Activated CD4-positive, alpha-beta T cell treated with anti-CD3 and anti-CD28 coated beads, Interleukin-2, amount 10 ng/mL, durations not matched to agents 7 days and 5 days (primary cell): ENCODE measurements at places on chromosomes 3 and 15.

DNA sequence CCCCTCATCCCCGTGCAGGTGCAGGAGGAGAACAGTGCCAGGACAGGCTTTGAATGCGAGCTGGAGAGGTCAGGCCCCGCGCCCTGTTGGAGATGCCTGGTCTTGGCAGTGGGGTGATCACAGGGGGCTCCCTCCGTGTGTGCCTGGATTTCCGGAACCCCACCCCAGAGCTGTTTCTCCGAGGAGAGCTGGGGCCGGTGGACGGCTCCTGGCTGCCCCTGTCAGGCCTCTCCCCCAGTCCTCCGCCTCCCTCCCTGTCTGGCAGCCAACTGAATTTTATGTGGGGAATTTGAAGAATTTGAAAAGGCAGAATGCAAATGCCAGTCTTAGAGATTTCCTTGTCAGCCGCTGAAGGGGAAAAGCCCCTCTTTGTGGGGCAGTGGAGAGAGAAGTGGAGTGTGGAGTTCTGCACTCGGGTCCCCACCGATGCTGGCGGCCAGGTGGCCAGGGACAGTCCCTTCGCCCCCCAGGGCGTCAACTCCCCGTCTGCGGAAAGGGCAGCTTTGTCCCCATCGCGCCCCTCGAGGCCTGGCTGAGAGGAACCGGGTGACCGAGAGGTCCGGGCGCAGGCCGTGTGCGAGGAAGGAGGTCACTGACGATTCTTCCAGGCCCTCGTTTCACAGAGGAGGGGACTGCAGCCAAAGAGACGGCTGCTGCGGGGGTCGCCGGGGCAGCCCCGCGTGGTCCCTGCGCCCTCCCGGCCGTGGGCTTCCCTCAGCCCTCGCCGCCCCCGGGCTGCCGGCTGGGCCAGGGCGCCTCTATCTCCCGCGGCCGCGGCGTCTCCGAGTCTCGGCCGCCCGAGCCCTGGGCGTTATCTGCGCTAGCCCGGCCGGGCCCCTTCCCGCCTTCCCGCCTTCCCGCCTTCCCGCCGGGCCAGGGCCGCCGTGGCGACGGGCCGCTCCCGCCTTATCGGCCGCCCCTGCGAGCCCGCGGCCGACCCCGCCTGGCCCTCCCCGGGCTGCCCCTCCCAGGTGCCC is 56.0 kb upstream of the LCTL start:
- DNase-seq, result no peak

DNA sequence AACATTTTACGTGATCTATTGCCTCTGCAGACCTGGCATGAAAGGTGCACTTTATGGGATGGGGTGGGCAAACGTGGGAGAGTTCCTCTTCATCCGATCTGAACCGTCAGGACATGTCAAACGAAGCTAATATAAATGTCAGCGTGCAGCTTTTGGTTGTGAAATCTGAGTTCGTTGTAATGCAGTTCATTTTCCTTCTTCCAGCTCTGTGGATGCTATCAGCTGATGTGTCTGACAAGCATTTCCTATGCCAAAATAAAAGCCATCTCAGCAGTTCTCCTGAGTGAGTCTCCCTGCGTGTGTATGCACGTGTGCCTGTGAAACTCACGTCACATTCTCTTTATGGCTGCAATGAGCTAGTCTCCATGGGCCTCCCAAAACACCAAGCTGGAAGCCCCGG is 512.3 kb downstream of the MCTP2 start:
- DNase-seq, result no peak

GRCh38 chr3:186570941-186571643 is 572 bp downstream of the DNAJB11 start:
- no peak for DNase-seq

- DNase-seq, result no peak
Observed at GRCh38 chr3:19467761-19468160, 319.5 kb downstream of the KCNH8 start.

GRCh38 chr15:65837301-65838294 is 31.7 kb upstream of the RAB11A start:
- DNase-seq, result no peak

- no peak for DNase-seq
Observed at GRCh38 chr3:133576169-133576568, 2.7 kb downstream of the CDV3 start.

GRCh38 chr15:26691249-26691648 is 81.6 kb downstream of the GABRB3 start:
- DNase-seq, result no peak

DNA sequence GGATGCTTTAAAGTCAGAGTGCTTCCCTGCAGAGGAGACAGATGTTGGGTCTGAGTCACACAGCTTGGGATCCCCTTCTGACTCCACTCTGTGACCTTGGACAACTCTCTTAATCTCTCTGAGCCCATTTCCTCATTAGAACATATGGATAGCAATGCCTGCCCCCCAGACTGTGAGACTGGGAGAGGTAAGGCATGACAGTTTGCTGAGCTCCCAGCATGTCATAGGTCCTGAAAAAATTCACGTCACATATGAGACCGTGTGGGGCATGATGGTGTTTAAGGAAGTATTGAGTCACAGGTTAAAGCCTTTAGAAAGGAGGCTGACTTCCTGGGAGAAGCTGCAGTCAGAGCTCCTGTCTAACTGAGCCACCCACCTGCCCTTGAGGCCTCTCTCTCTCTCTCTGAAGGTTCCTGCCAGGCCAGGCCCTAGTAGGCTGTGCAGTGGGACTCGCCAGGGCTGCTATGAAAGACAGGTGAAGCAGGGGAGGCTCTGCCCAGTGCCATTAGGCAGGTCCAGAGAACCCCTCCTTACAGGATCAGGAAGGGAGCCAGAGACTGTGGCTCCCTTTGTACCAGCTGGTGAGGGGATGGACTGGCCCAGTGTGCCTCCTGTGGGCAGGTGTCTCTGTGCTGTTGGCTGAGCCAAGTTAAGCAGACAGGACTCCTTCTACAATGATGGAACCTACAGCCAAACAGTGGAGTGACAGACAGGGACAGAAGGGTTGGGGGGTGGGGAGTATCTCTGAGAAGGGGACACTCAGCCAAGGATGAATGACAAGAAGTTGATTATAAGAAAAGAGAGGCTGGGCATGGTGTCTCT is 19.5 kb upstream of the DOCK3 start:
- DNase-seq, result no peak

GRCh38 chr15:35458176-35458856 is 87.6 kb downstream of the DPH6 start:
- DNase-seq, result no peak

DNA sequence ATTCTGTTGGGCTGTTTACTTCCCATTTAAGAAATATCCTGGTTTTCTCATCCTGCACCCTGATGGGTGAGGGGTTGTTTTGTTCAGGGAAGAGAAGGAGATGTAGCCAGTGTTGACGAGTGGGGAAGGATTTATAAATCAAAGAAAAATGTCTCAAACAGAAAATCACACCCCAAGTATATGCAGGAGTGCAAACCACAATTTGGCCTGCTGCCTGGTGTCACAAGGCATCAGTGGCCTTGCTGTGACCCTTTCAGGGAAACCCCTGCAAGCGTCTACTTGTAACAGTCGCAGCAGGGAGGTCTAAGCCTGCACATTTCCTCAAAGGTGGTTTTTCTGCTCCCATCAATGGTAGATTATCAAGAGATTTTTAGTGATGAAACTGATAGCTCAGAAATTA is 132.6 kb upstream of the LRRN1 start:
- no peak for DNase-seq

- DNase-seq, result no peak
Observed at GRCh38 chr3:140614001-140614400, 63.9 kb upstream of the TRIM42 start.

DNA sequence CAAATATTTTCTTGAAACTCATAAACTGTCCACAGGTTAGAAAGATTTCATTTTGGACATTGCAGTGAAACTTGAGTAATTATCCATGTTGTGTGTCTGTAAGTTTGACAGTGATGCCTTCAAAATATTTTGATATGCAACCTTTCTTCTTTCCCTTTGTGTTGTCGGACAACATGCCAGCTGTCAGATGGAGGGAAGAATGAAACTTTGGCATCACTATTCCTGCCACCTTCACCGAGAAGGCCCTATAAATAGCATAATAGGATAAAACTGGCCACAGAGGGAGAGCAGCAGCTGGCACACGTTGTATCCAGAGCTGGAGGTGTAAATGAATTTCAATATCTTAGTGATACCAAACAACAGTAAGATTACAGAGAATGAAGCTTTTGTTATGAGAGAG is 436.7 kb upstream of the CFAP20DC start:
- no peak for DNase-seq

- no peak for DNase-seq
Observed at GRCh38 chr15:75811626-75812025, 31.6 kb upstream of the UBE2Q2 start.

DNA sequence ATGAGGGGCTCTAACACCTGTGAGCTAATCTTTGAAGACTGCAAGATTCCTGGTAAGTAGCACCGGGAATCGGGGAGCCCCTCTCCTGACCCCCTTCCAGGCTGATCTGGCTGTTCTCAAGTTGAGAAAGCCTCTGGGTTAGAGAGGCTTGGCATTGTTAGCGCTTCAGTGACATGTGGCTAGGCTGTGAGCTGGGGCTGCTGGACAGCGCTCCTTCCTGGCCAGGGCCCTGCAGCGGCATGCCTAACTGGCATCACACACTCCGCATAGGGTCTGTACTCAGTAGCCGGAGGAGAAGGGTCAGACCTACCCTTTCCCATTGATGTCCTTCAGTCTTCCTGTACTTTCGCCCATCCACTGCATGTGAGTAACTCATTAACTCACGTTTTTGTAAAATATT is 7.4 kb downstream of the IVD start:
- DNase-seq, result no peak

DNA sequence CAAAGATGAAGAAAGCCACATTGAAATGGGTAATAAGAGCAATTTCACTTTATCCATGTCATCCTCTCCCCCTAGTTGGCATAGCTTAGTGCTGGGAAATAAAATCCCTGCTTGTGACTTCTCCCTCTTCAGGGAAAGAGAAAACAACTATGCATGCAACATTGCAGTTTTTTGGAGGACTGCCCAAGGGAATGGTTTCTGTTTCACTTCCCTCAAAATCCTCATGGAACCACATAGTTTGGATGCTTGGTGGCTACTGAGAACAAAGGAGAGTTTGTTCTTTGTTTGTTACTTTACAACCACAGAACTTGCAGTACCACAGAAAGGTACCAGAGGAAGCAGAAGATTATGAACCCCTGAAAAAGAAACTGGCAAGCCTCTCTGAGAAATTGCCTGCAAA is 384.6 kb upstream of the RORA start:
- DNase-seq, result no peak

GRCh38 chr15:51121118-51121517 is 26.4 kb upstream of the TNFAIP8L3 start:
- no peak for DNase-seq

DNA sequence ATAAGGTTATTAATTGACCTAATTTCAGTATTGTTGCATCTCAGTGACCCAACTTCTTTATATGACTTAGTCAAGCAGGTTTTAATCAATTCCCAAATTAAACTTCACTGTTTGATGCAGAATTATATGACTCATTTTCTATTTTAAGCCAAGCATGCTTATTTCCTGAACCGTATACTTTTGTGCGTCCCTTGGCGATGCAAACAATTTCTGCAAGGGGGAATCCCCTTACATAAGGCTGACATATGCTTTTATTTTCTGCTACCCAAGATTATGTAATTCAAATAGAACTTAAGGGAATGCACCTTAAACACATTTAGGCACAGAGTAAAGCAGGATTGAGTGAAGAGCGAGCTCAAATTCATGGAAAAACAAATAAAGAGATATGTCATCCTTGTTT is 303.9 kb downstream of the PDCD6IP start:
- DNase-seq, result no peak

DNA sequence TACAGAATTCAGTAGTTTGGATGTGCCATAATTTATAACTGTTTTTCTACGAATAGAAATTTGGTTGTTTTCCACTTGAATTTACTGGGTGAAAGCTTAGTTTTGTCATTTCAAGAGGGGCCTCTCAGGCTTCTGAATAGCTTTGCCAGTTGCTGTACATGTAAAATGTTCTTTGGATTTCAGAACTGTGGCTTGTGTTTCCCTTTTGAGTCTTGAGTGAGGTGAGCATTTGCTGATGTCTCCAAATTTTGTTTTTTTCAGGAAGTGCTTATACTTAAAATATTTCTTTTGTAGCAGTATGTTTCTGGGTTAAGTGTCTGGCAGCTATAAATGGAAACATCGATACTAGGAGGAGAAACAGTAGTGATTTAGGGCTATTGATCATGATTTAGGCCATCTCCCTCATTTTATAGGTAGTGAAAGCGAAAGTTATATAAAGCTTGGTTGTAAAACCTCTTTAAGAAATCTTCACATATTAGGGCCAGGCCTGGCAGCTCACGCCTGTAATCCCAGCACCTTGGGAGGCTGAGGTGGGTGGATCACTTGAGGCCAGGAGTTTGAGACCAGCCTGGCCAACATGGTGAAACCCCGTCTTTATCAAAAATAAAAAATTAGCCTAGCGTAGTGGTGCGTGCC is 9.2 kb upstream of the TRAK1 start:
- DNase-seq, result no peak

- no peak for DNase-seq
Observed at GRCh38 chr15:78978601-78979179, 33.8 kb upstream of the CTSH start.

DNA sequence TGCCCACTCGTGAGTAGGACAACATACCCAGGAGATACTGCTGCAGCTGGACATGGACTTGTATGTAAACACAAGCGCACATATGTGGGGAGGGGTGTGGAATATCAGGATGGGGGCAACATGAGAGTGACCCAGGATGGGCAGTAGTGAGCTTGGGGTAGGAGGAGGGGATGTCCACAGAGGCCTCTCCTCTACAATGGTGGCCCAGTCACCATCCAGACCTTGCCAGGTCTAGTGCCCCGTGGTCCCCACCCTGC is 266 bp upstream of the ZBTB47 start:
- DNase-seq, result no peak

- no peak for DNase-seq
Observed at GRCh38 chr15:58546066-58546591, 114.3 kb downstream of the LIPC start.

DNA sequence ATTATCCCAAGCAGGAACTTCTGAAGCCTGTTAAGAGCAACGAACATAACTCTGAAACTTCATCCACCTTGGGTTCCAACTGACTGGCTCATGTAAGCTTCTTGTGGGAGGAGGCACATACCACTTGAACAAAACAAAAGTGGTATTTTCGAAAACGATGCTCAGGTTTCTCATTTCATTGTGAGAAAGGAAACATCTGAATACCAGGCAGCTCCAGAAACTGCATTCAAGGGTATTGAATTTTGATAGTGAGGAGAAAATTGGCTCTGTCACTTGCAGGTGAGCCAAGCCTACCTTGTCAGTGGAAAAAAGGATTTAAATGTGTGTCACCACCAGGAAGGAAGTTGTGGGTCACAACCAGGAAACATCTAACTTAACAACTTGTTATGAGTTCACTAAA is 218.1 kb upstream of the SATB1 start:
- no peak for DNase-seq

DNA sequence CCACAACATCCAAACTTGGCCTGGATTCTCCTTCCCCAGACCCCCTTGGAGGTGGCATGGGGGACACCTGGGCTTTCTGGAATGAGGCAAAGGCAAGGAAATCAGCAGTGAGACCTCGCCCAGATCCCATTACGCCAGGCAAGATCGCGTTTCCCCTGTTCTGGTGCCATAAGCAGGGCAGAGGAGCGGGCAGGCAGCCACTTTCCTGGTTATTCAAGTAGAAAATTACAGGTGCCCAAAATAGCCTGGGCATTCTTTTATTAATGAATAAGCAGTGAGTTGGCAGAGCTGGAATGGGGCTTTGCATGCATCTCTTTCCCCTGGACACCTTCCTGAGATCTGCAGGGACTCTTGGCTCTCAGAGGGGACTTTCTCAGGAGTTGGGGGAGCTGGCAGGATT is 31.5 kb upstream of the FAM107A start:
- DNase-seq, result no peak
